Retinal pigment epithelial cell (primary cell): ENCODE measurements at places on chromosomes 7 and 10.

GRCh38 chr10:72615970-72616369, 9.9 kb downstream of the MICU1 start:
- DNase-seq = no peak

DNA sequence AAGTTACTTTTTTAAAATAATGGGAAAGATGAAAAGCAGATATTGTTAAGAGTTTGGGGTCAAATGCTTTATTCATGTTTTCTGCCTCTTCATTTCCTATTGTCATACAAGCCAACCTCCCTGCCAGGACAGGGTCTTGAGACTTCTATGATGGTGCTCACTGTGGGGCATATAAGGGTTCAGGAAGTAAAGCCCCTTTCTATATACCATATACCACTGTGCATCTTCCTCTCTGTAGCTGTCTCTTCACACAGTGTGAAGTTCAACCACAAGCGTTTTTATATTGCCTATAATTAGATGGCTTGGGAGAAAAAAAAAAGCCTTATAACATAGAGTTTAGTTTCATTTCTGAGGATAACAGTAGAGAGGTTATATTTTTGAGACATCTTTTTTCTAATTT, 389.8 kb upstream of the SORCS1 start:
- no peak for DNase-seq

GRCh38 chr7:111789870-111790269, 227.6 kb upstream of the IMMP2L start:
- DNase-seq = no peak

- DNase-seq = no peak
These were observed 10.4 kb downstream of the PLXNA4 start for GRCh38 chr7:132565885-132566284.

DNA sequence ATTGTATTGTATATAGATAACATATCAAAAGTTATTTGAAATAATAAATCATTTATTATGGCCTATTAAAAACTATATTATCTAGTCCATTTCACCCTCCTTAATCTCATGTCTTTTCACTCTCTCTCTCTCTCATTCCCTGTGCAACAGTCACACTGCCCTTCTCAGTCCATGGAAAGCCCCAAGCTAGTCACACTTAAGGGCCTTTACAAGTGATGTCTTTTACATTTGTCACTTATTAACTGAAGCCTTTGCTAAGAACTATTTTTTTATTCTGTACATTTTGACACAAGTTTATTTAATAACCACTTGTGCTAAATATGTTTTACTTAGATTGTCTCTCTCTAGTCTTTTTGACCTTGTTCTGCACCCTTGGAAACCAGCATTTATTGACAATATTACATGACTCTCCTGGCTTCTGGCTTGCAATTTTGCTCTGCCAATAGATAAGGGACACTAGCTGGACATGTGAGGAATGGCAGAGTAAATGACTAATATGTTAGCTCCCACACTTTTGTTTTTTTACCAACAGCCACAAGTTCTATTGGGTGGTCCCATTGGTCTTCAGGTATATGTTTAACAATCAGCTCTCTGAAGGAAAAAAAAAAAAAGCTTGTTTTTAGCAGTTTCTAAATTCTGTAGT, 706.8 kb upstream of the POT1 start:
- DNase-seq = no peak

GRCh38 chr10:95511314-95511713, 49.9 kb downstream of the SORBS1 start:
- DNase-seq = no peak

- no peak for DNase-seq
These were observed 547.9 kb downstream of the SUGCT start for GRCh38 chr7:40682696-40683095.

- DNase-seq = no peak
These were observed 60.0 kb downstream of the MYOF start for GRCh38 chr10:93422118-93422517.

DNA sequence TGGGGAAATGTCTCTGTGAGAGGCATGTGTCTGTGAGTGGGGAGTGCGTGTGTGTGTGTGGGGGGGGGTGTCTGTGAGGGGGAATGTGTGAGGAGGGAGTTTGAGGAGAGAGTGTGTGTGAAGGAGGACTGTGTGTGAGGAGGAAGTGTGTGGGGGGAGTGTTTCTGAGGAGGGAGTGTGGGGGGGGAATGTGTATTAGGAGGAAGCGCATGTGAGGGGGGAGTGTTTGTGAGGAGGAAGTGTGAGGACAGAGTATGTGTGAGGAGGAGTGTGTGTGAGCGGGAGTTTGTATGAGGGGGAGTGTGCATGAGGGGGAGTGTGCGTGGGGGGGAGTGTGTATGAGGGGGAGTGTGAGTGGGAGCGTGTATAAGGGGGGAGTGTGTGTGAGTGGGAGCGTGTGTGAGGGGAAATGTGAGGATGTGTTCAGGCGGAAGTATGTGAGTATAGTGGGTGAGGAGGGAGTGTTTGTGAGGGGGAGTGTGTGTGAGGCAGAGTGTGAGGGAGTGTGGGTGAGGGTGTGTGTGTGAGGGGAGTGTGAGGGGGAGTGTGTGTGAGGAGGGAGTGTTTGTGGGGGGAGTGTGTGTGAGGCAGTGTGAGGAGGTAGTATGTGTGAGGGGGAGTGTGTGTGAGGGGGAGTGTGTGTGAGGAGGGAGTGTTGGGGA, 21.8 kb upstream of the PTPRN2 start:
- no peak for DNase-seq

- no peak for DNase-seq
These were observed 1133.4 kb downstream of the XPNPEP1 start for GRCh38 chr10:108789919-108790318.

DNA sequence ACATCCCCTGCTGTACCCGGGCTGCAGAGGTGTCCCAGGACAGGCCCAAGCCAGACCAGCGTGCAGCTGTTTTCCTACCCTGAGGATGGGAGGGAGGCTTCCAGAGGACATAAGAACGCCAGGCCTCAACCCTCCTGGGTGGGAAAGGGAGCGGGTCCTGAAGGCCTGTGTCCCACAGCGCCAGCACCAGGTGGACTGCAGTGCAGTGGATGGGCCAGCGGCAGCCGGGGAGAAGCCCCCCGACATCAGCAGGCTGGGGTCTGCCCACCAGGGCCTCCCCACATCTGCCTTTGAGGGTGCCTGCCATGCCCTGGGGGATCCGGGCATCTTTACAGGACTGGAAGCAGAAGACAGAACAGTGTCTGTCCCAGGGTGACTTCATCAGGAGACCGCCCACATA, 22.8 kb upstream of the ZNF716 start:
- DNase-seq = no peak

DNA sequence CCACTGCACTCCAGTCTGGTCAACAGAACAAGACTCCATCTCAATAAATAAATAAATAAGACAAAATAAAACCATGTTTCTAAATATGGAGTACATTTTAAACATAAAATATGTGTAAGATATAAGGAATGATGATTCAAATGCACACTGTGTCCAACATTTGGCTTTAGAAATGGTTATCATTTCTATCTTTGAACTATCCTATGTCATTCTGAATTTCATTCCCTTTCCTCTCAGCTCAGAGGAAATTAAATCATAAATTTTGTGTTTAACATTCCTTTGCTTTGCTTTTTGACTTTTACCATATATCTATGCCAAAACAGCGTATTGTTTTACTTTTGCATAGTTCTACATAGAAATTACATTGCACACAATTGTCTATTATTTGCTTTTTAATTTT, 130.9 kb downstream of the GNAT3 start:
- DNase-seq = no peak

DNA sequence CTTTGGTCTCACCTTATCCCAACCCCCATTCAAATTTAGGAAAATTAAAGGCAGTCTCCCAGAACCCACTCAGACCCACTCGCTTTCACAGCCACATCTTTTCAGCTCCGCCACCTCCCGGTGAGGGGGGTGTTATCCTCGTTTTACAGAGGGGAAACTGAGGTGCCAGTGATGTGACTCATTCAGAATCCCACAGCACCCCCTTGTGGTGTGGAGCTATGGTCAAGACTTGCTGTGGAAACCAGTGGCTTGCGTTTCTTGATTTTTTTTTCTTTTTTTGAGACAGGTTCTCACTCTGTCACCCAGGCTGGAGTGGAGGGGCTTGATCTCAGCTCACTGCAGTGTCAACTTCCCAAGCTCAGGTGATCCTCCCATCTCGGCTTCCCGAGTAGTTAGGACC, 27.6 kb downstream of the SLC35G1 start:
- DNase-seq = no peak

GRCh38 chr7:17601921-17602320, 303.5 kb downstream of the AHR start:
- no peak for DNase-seq

GRCh38 chr7:112143136-112143535, 63.1 kb downstream of the DOCK4 start:
- no peak for DNase-seq

- DNase-seq = no peak
These were observed 491.1 kb upstream of the AKR1E2 start for GRCh38 chr10:4334871-4335270.

- DNase-seq = no peak
These were observed 38.4 kb downstream of the ARID5B start for GRCh38 chr10:61939902-61940301.

- no peak for DNase-seq
These were observed 233.4 kb downstream of the WDR37 start for GRCh38 chr10:1289591-1289990.
